ENCODE measurements at places on chromosomes 1 and 21. TPM values are rescaled to one million over a fixed set of nuclear protein-coding genes. Genes with fewer than 3 reads are reported as not detected.
A peak's percentile ranks its signal among the peaks of the same experiment; 100 is the strongest.

DNA sequence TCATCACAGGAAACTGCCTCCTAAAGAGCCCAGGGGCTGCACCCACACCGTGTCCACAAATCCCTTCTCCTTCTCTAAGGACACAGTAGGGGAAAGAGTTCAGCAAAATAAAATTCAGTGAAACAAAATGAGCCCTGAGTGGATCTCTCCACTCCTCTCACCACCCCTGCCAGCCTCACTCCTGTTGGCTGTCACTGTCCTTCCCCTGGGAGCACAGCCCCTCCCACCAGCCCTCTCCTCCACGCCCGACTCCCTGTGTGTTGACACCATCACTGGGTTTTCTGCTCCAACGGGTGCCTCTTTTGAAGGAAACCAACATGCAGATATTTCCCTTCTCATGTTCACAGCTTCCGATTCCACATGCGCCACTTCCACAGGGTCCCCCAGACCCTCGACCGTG, 356.2 kb downstream of the AJAP1 start:
- DNase-seq = no peak

GRCh38 chr1:205930195-205930577, 13.1 kb downstream of the SLC26A9 start:
- DNase-seq = no peak

DNA sequence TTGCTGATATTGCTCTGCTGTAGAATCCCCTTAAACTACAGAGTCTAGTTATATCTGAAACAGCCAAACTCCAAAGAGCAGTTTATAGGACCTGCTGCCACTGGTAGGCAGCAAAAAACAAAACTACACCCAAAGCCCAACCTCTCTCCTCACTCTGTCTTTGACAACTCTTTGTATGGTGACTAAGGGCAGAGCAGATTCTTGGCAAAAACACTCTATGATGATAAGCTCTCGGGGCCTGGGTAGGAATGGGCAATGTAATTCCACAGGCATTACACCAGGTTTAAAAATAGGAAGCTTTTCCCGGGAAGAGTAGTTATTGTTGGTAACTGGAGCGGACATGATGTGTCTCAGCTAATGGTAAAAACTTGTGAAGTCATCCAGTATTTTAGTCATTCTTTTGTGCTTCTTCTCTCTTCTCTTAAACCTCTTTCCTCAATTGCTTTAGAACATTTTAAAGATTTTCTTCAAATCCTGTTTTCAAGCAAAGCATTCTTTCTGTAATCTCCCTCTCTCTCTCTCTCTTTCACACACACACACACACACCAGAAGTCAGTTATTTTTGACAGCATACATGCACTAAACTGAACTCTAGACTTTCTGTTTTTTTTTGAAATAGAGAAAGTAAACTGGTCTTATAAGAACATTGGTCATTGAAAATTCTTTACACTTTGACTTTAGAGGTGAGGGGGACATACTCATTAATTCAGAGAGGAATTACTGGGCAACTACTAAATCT, 193.5 kb downstream of the PAPPA2 start:
- no peak for DNase-seq

GRCh38 chr1:154784924-154785531, 85.1 kb downstream of the KCNN3 start:
- peak; percentile 80 for DNase-seq

Gene SPATA21
- not detected for total RNA-seq

Gene NPR1
- 2.5 TPM for total RNA-seq

- DNase-seq = no peak
Observed at GRCh38 chr1:229107304-229107815, 163.6 kb upstream of the RAB4A start.

- no peak for DNase-seq
Observed at GRCh38 chr1:1440262-1441001, 4.9 kb downstream of the VWA1 start.

Gene KPNA6
- 17.1 TPM for total RNA-seq

DNA sequence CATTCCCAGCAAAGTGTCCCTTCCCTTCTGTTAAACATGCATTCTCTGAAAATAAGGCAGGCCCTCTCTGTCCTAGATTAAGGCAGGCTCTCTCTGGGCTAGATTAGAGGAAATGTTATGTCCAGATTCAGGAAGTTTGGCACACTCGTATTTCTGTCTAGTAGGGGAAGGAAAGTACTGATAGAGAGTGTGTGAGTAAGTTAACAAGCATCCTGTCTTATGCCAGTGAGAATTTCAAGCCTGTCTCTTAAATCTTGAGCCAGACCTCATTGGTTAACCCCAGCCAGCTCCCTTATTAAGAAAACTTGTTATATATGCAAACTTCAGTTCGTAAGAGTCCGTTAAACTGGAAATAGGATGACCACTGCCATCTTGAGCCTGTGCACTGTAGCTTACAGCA, 31.6 kb downstream of the IGSF5 start:
- DNase-seq = no peak

Gene AKR7A3
- total RNA-seq = 0.57 TPM

DNA sequence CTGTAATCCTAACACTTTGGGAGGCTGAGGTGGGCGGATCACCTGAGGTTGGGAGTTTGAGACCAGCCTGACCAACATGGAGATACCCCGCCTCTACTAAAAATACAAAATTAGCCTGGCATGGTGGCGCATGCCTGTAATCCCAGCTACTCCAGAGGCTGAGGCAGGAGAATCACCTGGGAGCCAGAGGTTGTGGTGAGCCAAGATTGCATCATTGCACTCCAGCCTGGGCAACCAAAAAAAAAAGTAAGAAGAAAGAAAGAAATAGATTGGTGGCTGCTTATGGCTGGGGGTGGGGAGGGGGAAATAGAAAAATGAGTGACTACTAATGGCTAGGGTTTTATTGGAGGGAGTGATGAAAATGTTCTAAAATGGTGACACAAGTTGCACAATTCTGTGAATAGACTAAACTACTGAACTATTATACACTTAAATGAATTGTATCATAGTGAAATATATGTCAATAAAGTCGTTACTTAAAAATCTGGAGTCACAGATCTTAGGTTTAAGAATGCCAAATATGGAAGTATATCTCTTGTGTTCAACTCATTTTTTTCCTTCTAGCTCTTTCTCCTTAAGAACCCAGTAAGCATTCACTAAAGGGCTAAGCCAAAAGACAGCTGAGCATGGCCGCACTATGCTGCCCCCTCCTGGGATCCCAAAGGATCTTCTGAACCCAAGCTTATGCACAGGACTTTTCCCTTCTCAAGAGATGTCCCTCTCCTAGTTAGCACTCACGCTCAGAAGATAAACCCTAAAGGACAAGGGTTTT, 3.2 kb upstream of the NPL start:
- DNase-seq = peak; percentile 53

Gene PRR9
- total RNA-seq = 0.33 TPM

Gene C1orf94
- not detected for total RNA-seq

DNA sequence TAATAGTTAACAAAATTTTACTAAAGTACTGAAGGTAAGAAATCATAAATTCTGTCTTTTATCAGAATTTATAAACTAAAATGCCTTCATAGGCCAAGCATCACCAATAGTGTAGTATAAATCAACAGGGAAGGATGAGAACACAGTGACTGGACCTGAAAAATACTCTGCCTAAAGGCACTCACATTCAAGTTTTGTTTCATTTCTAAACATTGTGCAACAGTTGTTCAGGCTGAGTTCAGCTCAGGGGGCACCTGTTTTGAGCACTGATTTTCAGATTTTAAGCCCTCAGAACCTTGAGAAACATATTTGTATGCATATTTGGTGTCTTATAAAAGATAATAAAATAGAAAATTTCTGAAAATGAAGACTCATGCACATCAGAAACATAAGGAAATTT, 12.4 kb downstream of the ACBD6 start:
- DNase-seq = no peak

Gene PBX1
- total RNA-seq = 12.7 TPM

DNA sequence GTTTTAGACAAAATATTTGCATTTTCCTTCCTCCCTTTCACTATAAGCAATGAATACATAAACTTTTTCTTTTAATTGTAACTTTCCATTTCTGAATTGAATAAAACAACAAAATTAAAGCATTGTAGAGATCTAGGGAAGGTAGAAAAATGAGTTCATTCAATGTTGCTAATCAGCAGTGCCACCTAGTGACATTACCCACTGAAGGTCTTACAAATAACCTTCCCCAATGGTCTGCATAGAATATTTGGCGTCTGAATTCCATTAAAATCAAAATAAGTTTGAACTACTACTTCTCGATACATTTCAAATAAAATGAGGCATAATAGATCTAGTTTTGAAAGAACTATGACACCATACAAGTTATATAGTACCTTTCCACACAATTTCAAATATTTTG, 19.6 kb downstream of the FH start:
- no peak for DNase-seq

GRCh38 chr1:114339379-114339778, 171.6 kb downstream of the TRIM33 start:
- no peak for DNase-seq

- no peak for DNase-seq
Observed at GRCh38 chr1:109917051-109917767, 6.6 kb downstream of the CSF1 start.

DNA sequence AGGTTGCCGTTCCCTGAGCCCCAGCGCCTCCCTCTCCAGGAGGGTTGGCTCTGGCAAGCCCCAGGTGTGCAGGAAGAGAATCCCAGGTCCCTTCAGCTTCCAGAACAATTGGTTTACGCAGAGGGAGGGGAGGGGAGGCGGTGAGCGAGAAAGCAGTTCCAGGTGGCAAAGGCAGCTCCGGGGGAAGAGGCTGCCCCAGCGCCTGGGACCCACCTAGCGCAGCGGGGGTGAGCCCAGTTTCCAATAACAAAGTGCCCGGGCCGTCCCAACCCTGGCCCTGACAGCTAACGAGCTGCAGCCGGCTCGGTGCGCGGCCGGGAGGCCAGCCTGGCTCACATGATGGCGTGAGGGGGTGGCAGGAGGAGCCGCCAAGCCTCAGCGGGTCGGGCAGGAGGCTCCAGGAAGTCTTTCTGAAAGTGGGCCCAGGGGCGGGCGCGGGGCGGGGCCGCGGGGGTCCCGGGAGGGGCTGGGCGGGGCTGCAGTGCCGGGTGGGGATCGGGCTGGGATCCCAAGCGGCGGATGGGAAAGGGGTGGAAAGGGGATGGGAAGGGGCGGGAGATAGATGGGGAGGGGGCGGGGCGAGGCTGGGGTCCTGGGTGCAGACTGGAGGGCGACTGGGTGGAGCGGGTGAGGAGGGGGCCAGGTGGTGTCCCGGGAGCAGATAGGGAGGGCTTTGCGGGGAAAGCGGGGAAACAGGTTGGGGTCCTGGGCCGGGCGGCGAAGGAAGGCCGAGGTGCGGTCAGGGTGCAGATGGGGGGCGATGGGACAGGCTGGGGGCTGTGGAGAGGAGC, 22.8 kb downstream of the DHRS3 start:
- DNase-seq = no peak

Gene TMEM222
- 22.8 TPM for total RNA-seq

DNA sequence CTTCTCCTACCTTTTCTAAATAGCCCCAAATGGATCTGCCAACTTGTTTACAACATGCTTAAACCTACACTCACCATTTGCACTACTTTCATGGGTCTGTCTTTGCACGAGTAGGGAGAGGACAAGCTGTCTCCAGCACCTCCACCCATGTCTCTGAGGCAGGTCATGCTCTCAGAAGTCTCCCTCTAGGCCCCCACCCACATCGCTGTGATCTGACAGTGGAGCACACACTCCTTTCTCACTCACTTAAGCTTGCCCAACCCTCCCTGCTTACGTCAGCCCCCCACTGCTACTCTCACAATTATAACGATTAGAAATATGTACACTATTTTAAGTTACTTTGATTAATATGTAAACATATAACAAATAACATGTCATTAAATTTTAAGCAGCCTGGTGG, 141.1 kb downstream of the KCNH1 start:
- no peak for DNase-seq

Gene SPRR2E
- not detected for total RNA-seq

Gene THEM5
- total RNA-seq = 0.09 TPM
